ENCODE measurements at places on chromosomes 2 and 18. TPM values are rescaled to one million over a fixed set of nuclear protein-coding genes. Genes with fewer than 3 reads are reported as not detected.

- DNase-seq, result no peak
Observed at GRCh38 chr2:95307036-95307435, 9.9 kb downstream of the KCNIP3 start.

DNA sequence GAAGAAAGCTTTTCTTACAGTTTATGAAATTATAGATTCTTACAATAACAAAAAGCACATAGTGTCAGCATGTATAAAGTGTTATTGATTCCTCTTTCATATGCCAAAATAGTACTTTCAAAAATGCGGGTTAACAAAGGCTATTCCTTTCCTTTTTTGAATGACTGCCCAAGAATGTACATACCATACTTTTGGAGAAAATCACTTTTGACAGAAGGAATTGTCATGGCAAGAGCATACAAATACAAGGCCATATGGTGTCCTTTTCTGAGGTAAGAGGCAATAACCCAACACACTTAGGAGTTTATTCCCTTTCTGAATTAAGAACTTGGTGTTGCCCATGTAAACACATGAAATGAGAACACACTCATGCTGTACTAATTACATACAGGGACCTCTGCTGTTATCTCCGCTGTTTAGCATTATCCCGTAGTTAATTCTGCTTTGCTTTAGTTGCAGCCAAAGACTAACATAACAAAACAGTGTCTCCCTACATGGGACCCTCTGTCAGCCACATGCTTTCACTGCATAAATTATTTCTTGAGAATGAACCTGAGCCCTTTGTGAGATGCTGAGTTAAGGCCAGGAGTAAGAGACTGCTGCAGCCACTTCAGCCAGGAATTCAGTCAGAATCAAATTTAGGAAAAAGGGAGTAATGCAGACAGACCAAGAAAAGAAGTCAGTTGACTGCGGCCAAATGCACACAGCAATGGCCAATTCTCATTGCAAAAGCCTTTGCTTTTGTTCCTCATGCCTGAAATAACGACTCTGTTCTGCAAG, 67.0 kb downstream of the CDH2 start:
- no peak for DNase-seq

- DNase-seq, result no peak
Observed at GRCh38 chr2:171800639-171801038, 93.4 kb downstream of the SLC25A12 start.

DNA sequence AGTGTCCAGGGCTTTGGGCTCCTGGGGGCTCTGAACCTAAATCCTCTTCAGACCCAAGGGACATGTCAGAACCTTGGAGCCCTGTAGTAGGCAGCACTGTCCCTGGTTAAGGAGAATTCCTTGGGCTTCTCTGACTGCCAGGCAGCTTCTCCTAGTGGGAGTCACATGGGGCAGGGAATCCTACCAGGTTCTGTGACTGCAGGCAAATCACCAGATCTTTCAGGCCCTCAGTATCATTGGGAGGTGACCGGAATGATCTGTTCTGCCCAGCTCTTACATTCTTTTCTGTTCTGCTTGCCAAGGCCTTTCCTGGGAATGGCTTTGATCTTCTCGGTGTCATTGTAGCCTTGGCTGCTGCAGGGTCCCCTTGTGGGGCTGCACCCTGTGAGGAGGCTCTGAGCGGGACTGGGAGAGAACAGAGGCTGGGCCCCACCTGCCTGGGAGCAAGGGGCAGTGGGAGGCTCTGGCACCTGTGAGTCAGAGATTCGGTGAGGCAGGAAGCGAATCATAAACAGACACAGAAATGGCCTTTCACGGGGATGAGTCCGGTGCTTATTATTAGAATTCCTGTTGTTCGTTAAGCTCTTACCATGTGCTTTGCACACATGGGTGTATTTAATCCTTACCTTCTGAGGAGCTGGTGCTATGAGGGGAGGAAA, 14.1 kb downstream of the CEP68 start:
- DNase-seq, result no peak

DNA sequence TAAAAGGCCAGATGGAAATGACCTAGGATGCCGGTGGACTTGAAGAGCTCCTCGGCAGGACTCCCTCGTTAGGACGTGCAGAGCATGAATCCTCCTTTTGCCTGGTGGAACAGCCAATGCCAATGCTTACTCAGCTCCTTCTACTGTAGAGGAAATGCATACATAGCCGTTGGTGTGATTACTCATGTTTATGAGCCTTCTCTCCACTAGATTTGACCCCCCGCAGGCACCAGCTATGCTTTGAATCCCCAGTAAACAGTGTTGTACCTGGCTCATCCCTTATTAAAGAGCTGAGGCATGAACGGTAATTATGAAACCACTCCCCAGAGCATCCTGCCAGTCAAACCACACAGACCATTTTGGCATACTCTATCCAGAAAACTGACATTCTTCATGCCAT, 172.8 kb downstream of the ANTXR1 start:
- no peak for DNase-seq

- DNase-seq, result peak; percentile 36
Observed at GRCh38 chr2:25041307-25041927, 459 bp upstream of the EFR3B start.

- no peak for DNase-seq
Observed at GRCh38 chr2:124254621-124255020, 229.5 kb downstream of the CNTNAP5 start.

DNA sequence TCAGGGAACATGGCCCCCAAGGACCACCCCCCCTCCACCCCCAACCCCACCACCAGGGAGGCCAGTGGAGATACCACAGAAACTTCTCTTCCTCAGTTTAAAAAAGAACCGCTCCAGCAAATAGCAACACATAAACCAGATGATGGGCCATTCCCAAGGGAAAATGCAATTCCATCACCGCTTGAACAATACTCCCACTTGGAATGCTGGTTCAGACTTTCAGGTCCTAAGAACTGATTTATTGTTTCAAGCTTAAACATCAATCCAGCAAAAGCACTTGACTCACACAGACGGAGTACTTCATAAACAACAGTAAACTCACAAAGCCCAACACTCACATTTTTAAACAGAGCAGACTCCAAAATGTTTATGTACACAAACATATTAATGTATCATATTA, 6.9 kb downstream of the HDAC4 start:
- DNase-seq, result no peak

GRCh38 chr18:45993438-45993837, 26.3 kb upstream of the EPG5 start:
- no peak for DNase-seq

Gene GPR75
- 4.9 TPM for total RNA-seq

- no peak for DNase-seq
Observed at GRCh38 chr2:232000439-232000838, 38.9 kb downstream of the DIS3L2 start.
